Brain microvascular endothelial cell (primary cell): ENCODE measurements at places on chromosomes 1 and 21.

- no peak for DNase-seq
Observed at GRCh38 chr1:205365945-205366463, 9.3 kb upstream of the KLHDC8A start.

- no peak for DNase-seq
Observed at GRCh38 chr1:92953491-92953890, 7.8 kb downstream of the DIPK1A start.

- peak; percentile 38 for DNase-seq
Observed at GRCh38 chr1:203769505-203770343, 4.7 kb downstream of the LAX1 start.

- DNase-seq, result no peak
Observed at GRCh38 chr1:24205345-24206082, 18.4 kb upstream of the IFNLR1 start.

- DNase-seq, result peak; percentile 79
Observed at GRCh38 chr1:212414328-212415106, at the start of gene PACC1. PACC1 (minus strand) TSS chr1:212414886; CDS start chr1:212414757, 129 bp downstream.

DNA sequence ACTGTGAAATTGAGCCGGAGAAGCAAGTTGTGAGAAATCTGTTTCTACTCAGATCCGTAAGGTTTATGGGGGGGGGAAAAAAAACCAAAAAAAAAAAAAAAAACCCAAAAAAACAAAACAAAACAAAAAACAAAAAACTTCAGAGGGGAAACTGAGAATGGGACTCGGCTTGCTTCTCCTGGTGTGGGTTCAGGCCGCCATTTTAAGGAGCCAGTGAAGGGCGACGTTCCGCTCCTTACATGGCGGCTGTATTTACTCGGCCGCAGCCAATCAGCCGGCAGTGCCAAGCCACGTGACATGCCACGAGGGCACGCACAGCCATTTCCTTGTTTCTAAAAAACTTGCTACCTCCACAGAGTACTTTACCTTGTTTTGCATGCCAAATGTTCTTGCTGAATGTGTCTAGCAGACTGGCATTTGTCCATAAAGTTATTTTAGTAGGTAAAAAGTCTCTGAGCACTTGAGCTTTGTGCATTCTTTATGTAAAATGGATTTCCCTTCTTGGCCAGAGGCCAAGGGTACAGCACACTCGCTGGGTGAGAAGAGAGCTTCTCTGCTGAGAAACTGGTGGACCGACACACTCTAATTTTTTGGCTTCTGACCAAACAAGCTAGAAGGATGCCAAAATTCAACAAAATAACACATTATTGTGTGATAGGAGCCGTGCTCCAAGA, 101.8 kb downstream of the NFIA start:
- peak; percentile 90 for DNase-seq

- DNase-seq, result no peak
Observed at GRCh38 chr1:89095737-89096136, 30.2 kb downstream of the GBP2 start.

DNA sequence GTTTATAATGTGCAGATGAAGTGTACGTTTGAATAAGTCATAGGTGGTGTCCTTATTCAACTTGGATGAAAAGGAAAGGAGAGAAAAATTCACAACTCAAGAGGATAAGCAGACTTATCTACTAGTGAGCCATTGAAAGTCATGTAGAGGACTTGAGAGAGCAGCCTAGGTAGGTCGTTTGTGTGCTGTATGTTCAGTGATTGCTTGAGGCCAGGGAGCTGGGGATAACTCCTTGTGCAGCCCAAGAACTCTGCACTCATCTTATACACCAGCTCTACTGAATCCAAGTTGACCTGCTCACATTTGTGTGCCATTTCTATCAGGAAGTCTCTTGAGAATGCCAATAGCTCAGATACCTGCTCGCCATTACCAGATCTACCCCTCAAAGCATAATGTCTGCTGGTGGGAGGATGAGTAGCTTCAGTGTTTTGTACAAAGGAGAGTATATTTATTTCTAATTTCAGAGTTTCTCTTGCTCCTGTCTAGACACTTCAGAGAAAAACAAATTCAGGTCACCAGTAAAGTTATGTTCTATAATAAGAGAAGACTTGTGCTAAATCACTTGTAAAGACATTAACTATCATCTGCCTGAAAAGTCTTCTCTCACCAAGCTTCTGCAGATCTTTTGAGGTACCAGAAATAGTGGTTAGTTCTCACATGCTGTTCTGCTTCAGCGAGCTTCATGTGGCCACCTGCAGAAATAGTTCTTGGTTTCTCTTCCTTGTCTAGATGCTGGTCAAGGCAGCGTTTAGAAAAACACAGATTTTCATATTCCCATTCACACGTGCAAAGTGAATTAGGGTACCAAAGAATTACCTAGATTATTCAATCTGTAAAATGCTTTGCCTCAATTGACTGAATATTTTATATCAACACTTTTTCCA, 10.8 kb downstream of the S1PR1 start:
- DNase-seq, result no peak

- DNase-seq, result peak; percentile 36
Observed at GRCh38 chr21:28240586-28240985, 752.1 kb downstream of the LTN1 start.

DNA sequence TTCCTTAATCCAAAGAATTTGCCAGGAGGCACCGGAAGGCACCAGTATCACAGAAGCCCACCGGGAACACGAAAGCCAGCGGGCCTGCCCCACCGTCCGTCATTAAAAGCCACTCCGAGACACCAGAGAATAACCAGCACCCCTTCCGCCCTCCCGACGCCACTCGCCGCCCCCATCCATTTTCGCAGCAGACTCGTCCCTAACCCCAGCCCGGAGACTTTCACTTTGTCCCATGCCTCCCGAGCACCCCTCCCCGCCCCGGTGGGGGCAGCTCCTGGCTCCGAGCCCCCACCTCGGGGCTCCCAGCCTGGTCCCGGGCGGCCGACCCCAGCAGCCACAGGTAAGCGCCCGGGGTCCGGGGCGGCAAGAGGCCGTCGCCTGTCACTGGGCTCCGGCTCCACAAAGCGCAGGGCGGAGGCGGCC, 105.4 kb downstream of the SLC45A1 start:
- peak; percentile 16 for DNase-seq

- DNase-seq, result no peak
Observed at GRCh38 chr1:108208724-108209446, 8.7 kb upstream of the SLC25A24 start.

GRCh38 chr1:81682490-81682889, 118.2 kb upstream of the ADGRL2 start:
- DNase-seq, result peak; percentile 65

GRCh38 chr1:114214016-114214415, 60.3 kb upstream of the SYT6 start:
- DNase-seq, result no peak

- no peak for DNase-seq
Observed at GRCh38 chr1:204132718-204133117, 19.1 kb downstream of the ETNK2 start.

GRCh38 chr1:118322331-118322730, 137.3 kb upstream of the SPAG17 start:
- no peak for DNase-seq

DNA sequence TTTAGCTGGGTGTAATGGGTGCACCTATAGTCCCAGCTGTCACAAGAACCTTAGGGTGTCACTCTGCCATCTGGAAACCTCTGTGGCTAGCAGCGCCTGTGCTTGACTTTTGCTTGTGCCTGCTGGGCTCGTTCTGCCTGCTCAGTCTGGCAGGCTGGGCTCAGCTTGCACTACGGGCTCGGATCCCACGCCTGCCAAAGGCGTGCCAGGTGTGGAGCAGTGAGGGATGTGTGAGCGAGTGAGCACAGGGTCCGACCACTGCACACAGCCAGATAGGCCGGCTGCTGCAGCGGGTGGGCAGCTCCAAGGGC, 2.8 kb upstream of the LSM10 start:
- DNase-seq, result no peak

GRCh38 chr1:67700692-67701410, 15.8 kb downstream of the GADD45A start:
- DNase-seq, result peak; percentile 78

DNA sequence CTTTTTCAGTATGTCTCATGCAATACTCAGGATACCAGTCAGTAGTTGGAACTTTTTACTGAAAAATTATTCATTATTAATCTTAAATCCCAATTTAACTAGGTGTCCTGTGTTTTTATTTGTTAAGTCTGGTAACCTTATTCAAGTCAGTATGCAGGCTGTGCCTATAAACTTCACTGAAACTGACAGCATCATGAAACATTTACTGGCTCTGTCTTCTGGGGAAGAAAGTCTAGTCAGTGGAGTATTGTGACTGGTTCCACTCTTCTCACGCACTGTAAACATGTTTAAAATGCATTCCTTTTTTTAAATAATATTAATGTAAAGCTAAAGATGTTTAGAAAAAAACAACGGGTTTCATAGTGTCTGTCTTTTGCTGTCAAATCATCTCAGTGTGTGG, 739.7 kb downstream of the LTN1 start:
- no peak for DNase-seq

DNA sequence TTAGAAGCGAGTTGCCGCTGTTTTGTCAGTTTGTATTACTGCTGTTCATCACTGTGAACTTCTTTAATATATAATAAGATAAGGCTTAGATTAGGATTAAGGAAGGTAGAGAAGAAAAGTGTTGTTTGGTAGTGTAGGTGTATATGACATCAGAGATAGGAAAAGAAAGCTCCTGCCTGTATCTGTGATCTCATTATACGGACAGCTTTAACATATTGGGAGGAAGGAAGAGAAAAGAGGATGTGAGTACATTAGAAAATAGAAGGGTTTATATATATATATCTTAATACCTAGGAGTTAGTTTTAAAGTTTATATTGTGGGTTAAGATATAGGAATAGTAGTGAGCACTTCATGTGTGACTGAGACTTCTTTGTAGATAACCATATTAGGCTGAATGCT, 71.0 kb downstream of the RALGPS2 start:
- DNase-seq, result no peak
